ENCODE measurements at places on chromosomes 6 and 20.

- DNase-seq = no peak
Observed at GRCh38 chr6:9927275-9927674, 487.6 kb downstream of the TFAP2A start.

GRCh38 chr6:22754061-22754460 is 184.7 kb downstream of the HDGFL1 start:
- DNase-seq = no peak

DNA sequence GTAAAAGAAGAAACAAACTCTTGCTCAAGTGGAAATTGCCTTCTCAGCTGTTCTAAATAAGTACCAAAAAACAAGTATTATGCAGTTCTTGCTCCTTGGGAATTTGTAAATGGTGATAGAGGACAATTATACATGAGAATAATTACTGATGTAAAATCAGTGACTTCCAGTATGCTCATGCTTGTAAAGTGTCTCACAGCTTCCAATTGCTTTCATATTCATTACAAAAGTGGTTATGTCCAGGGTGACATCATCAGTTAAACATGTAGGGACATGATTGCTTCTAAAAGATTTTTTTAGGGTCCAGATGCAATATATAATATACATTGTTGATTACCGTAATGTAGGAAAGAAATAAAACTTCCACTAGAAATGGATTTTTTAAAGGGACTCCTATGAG is 122.8 kb upstream of the B3GAT2 start:
- DNase-seq = no peak

GRCh38 chr6:34213772-34214171 is 22.9 kb upstream of the HMGA1 start:
- no peak for DNase-seq

GRCh38 chr6:53066077-53066417 is 843 bp downstream of the FBXO9 start:
- peak; percentile 68 for DNase-seq

GRCh38 chr6:168999392-168999791 is 254.3 kb downstream of the THBS2 start:
- no peak for DNase-seq

DNA sequence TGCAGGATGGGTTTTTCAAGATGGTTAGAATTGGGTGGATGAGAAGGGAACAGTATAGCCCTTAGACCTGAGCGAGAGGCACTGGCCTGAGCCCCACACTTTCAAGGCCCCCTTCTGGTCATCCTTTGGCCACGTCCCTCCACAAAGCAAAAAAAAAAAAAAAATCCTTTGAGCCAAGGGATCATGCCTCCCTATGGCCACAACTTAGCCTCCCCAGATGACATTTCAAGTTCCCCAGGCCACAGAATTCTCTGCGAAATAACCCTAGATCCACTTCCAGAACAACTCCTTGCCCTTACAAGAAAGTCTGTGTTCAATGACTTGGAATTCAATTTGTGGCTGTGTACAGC is 30.4 kb downstream of the ELOVL2 start:
- DNase-seq = no peak

- no peak for DNase-seq
Observed at GRCh38 chr20:59848182-59848581, 85.3 kb downstream of the SYCP2 start.

- DNase-seq = no peak
Observed at GRCh38 chr6:3718407-3718806, 33.1 kb downstream of the PXDC1 start.

DNA sequence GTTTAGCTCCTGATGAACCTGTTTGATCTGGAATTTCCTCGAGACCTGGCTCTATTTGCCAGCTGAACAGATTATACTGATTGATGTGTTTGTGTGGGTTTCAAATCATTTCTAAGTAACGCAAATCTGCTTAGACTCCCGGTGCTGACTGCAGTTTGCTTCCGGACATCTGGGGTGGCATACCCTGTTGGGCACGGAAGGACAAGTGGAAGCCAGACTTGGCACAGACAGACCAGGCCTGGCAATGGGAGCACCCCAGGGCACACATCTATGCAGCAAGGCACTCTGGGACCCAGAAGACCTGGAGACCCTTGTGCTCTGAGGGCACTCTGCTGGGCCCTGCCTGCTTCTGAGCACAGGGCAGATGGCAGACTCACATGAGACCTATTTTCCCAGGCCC is 433.7 kb upstream of the CHD6 start:
- DNase-seq = no peak

GRCh38 chr20:18702736-18703135 is 110.8 kb upstream of the SCP2D1 start:
- DNase-seq = peak; percentile 77

DNA sequence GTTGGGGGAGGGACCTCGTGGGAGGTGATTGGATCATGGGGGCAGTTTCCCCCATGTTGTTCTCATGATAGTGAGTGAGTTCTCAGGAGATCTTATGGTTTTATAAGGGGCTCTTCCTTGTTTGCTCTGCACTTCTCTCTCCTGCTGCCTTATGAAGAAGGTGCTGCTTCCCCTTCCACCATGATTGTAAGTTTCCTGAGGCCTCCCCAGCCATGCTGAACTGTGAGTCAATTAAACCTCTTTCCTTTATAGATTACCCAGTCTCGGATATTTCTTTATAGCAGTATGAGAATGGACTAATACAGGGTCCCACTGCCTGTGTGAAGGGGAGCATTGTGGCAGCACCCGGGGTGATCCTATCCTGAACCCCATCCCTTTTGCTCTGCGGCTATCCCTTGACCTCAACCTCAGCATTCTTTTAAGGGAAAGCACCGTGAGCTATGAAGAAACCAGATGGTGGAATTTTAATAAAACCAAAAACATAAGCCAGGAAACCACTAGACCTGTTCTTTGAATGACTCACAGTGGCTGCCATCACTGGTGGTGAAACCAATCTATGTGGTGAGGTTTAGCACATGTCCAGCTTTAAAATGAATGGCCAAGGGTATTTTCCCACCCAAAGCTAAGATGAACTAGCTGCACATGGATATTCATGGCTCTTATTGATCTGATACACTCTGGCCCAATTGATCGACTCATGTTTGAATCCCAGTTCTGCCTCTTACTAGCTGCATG is 62.2 kb downstream of the ZDHHC14 start:
- DNase-seq = peak; percentile 71

DNA sequence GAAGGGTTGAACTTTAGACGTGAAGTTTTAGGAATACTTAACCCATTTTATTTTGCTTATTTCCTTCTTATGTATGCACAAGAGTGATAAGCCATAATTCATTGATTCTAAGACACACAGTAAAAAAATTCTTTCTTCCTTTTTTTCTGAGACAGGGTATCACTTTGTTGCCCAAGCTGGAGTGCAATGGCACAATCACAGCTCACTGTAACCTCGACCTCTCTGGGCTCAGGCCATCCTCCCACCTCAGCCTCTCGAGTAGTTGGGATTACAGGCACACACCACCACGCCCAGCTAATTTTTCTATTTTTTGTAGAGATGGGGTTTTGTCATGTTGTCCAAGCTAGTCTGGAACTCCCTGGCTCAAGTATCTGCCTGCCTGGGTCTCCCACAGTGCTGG is 116.6 kb upstream of the RNF24 start:
- no peak for DNase-seq

DNA sequence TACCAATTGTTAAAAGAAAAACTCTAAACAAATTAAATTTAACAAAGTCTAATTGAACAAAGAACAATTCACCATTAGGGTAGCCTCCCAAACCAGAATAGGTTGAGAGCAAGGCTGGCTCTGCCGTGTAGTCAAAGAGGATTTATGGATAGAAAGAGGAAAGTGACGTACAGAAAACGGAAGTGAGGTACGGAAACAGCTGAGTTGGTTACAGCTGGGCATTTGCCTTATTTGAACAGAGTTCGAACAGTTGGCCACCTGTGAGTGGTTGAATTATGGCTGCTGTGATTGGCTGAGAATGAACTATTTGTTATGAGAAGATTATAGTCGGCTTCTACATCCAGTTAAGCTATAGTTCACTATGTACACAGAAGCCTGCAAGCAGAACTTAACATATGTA is 18.5 kb upstream of the ISM1 start:
- DNase-seq = no peak

GRCh38 chr6:129353067-129353466 is 356.9 kb downstream of the ARHGAP18 start:
- no peak for DNase-seq

GRCh38 chr6:66161546-66162108 is 454.6 kb upstream of the EYS start:
- no peak for DNase-seq

DNA sequence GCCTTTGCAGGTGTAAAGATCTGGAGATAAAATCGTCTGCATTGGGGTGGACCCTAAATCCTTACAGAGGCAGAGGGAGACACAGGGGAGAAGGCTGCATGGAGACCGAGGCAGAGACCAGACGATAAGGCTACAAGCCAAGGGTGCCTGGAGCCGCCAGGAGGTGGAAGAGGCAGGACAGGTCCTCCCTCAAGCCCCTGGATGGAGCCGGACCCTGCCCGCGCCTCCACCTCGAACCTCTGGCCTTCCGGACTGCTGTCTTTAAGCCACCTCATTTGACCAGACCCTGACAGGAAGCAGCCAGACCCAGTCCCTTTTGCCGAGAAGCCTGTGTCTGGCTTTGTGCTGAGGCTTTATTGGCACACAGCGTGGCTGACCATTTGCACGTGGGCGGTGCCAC is 183.8 kb downstream of the TAF4 start:
- DNase-seq = no peak

DNA sequence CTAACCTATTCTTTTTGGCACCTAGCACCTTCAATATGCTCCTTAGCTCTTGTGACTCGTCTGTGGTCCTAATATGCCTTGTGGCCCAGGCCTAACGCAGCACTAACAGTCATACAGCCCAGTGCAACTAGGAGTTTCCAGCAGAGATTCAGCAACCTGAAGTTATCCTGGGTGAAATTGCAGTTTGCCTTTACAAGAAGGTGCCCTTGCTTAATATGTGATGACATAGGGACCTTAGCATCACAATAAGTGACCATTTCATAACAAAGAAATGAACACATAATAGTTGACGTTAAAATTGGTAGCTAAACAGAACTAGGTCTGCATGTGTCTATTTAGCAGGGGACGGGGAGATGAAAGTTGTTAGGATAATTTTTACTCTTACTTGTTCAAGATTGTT is 10.1 kb downstream of the FIG4 start:
- no peak for DNase-seq

- no peak for DNase-seq
Observed at GRCh38 chr6:56786256-56786655, 143.6 kb upstream of the DST start.
